Skin of body (tissue), 3 donors: ENCODE measurements at places on chromosomes 6 and 20. TPM values are rescaled to one million over a fixed set of nuclear protein-coding genes. Genes with fewer than 3 reads are reported as not detected.

DNA sequence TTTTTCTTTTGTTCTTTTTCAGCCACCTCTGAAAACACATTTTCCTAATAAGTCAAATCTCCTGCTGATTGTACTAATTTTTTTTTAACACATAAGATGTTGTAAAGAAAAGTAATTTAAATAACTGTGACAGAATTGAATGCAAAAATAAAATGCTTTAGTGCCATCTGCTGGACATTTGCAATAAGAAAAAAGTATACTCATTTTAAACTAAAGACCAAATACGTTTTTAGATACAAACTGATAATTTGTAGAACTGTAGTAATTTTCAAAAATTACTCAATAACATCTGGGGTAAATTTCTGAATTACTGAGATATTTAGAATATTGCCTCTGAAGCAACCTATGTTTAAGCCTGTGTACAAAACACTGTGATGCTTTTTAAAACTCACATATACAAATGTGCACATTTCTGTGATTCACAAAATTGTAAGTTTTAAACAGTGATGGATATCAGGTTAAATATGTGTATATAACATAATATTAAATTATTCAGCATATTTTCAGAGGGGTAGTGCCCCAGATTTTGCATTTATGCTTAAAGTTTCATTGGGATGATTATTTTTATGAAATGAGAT is 198.7 kb downstream of the RIMS1 start:
- peak; percentile 10 for DNase-seq

DNA sequence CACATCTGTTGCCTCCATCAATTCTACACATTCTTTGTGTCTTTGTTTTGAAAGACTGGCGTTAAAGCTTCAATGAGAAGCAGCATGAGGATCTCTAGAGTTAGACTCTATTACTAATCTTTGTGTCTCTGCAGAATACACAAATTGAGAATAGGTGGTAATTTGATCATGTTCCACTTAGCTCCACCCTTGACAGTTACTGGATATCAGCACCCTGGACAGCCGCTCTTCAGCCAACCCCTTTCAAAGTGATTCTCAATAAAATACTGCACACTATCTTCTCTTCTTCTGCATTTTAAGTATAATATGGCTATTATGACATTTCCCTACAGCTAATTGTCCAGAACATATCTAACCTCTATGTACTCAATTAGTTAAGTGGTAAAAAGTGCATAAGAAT is 54.3 kb upstream of the CNR1 start:
- no peak for DNase-seq

DNA sequence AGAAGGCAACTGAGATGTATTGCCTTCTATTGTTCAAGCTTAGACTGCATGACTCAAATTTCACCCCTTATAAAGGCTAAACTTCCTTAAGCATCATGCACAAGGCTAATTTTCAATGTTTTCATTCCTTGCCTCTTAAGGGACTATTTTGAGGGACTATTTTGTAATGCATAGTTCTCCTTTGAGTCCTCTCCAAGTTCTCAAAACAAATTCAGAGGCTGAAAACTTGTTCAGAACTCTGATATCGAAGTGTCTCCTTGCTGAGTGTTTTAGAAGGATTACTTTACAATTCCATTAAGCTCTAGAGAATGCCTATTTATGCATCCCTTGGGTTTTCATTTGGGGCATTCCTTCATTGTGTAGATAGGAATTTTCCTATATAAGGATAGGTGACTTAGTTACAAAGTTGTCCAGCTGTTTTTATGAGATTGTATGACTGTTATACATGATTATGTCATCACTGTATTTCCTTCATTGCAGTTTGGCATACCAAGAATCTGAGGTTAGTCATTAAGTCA is 41.7 kb downstream of the COL19A1 start:
- DNase-seq, result no peak

GRCh38 chr20:62028384-62028783 is 37.3 kb downstream of the TAF4 start:
- no peak for DNase-seq

The FAM209B gene
- total RNA-seq, result not detected

The RSPO4 gene
- total RNA-seq, result 1.1 TPM

The KCNQ2 gene
- 1.2 TPM for total RNA-seq

The FKBP5 gene
- 10.3 TPM for total RNA-seq

GRCh38 chr6:26270903-26271667 is 93.9 kb upstream of the BTN3A2 start:
- peak; percentile 94 for DNase-seq

The MLN gene
- not detected for total RNA-seq

- DNase-seq, result no peak
Observed at GRCh38 chr6:163302747-163303146, 111.8 kb upstream of the QKI start.

The ID4 gene
- total RNA-seq, result 68.6 TPM

The CALHM4 gene
- total RNA-seq, result 0.79 TPM

- no peak for DNase-seq
Observed at GRCh38 chr20:57513199-57513598, 11.7 kb downstream of the CTCFL start.

DNA sequence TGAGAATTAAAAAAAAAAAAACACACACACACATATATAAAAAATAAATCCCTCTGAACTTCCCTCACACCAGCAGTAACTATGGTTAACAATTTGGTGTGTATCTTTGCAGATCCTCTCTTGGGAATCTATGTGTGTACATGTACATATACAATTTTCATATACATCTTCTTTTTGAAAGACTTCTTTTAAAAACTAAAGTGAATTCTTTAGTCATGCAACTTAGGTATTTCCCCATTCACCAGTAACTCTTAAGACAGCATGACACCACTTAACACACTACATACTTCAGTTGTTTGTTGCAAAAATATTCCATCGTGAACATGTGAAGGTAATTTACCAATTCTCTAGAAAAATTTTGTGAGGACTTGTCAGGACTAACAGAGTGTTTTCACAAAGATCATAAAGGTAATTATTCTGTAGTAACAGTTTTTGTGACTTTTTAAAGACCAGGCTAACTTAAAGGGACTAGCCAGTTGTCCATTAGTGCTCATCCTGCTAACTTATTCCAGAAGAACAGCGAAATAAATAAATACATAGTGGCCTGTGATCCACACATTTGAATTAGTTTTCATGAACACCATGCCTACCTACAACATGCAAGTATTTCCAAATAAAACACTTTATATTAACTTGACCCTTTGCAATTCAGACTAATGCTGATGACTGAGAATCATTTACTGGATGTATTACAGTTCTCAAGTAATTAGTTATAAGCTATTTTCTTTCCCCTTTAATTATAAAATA is 12.1 kb downstream of the RBM39 start:
- no peak for DNase-seq

DNA sequence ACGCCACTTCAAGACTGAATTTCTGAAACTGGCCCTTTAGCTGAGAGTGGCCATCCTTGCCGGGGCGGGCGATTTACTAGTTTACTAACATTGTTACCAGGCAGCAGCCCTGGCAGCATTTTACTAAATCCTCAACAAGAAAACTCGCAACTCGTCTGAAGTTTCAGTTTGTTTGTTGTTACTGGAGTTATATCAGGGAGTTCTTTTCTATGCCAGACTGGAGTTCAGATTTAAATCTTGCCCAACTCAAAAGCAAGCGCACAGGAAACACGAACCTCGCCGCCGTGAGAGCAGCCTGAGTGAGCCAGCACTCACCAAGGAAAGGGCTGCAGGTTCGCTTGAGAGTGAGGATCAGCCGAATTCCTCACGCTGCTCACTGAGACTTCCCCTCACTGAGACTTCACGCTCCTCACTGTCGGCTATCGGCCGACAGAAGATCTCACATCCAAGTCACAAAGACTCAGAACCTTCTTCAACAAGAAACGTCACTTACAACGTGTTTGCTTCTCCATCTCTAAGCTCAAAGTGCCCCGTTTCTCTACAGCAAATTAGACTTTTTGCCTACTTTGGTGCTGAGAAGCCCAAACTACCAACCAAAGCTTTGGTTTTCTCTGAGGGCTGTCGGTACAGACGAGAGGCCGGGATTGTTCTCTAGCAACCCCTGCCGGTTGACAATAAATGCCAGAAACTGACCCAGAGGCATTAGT is 78.9 kb downstream of the OLIG3 start:
- DNase-seq, result peak; percentile 46

DNA sequence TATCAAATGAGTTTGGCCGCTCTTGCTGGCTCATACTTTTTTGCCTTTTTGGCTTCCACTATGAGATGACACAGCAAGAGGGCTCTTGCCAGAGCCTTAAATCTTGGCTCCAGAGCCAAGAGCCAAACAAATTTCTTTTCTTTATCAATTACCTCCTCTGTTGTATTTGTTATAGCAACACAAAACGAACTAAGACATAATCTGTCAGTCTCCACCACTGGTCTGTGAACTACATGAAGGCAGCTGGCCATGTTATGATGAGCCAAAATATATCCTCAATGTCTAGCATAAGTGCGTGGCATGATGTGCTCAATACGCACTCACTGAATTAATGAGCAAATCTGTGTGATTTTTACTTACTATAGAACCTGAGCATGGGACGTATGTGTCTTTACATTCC is 220.0 kb upstream of the ZNF217 start:
- DNase-seq, result no peak

- DNase-seq, result no peak
Observed at GRCh38 chr6:31615748-31616147, 714 bp downstream of the AIF1 start.

The NRN1 gene
- 19.7 TPM for total RNA-seq

- DNase-seq, result no peak
Observed at GRCh38 chr20:2338411-2339066, 42.2 kb upstream of the TGM6 start.

GRCh38 chr20:44702776-44703175 is 12.4 kb upstream of the CCN5 start:
- DNase-seq, result peak; percentile 33

DNA sequence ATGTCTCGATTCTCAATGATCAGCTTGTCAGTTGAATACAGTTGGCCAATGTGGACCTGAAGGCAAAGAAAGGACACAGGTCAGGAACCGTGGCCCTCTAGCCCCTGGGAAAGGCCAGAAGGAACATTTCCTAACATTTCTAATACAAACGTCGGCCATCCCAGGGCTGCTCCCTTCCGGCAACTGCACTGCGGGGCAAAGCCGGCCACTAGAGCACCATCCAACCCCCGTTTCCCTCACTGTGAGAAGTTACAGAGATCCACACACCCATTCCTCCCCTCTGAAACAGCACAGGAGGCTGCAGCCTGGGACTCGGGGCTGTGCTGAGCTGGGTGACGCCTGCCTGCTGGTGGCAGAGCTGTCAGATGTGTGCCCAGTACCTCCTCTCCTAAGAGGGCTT is 24.3 kb downstream of the PPP1R3G start:
- DNase-seq, result no peak

DNA sequence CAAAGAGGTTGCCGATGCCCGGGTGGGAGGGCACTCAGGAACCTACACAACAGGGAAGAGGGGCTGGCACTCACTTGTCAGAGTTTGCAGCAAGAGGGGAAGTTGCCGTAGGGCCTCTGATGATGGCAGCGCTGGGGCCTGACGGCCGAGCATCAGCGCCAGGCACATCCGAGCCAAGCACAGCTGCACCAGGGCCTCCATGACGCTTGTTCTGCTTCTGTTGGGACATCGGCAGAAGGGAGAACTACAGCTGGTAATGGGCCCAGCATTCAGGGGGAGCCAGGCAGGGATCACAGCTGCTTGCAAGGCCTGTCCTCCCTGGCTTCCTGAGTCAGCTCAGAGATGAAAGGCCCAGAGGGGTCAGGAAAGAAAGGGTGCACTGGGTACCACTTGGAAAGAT is 367.7 kb downstream of the CDH4 start:
- no peak for DNase-seq

DNA sequence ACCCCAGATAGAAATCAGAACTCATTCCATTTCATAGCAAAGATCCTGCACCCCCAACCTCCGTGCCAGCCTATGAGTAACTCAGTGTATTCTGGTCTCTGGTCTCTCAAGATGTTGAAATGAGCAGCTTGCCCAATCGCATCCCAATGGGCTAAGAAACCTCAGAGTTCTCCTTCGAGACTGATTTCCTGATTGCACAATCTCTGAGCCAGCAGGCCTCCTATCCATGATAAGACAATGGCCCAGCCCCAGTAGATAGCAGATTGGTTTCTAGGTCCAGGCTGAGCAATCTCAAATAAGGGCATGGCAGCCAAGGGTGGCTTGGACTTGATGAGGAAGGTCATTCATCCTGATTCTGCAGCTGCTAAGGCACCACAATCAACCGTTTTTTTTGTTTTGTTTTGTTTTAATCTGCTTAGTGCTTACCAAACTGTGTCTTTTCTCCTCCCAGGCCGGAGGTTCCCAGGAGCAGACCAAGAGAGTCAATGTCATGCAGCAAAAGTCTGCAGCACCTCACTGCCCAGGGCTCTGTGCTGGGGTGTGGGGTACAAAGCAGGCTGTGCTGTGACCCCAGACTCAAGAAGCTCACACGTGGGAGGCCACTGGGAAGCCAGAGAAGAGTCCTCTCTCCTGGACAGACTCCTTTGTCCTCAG is 125.1 kb upstream of the NXT1 start:
- DNase-seq, result no peak

DNA sequence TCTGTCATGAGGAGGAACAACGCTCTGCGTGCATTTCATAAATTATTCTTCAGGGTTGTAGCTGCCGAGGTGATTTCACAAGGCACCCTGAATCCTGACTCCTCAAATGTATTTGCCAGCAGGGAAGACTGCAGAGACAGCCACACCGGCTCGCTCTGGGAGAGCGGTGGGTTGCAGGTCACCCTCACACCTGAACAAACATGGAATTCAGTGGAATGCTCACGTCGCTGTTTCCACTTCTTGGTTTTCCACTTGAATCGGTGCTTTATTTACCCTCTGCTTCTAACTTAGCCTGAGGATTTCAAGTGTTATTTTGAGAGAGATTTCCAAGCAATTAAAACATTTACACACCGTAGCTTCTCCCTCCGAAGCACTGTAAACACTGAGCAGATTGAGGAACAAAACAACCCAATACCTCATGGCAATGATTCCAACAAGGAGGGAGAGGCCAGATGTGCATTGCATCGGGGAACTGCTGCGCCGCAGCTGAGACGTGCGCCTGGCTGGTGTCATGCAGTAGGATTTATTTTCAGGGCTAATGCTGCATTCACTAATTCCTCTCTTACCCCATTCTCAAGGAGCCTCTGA is 59.5 kb upstream of the GGTLC1 start:
- DNase-seq, result peak; percentile 7

The BPIFB1 gene
- total RNA-seq, result not detected

- no peak for DNase-seq
Observed at GRCh38 chr20:14959506-14960475, 622.4 kb upstream of the FLRT3 start.

- DNase-seq, result no peak
Observed at GRCh38 chr20:31815408-31816188, 3.6 kb upstream of the MYLK2 start.
